ENCODE measurements at places on chromosomes 16 and 17. TPM values are rescaled to one million over a fixed set of nuclear protein-coding genes. Genes with fewer than 3 reads are reported as not detected.

SSTR5 gene
- total RNA-seq: not detected

PYY gene
- total RNA-seq: not detected

TPSG1 gene
- not detected for total RNA-seq

PLSCR3 gene
- 6.4 TPM for total RNA-seq

PPM1E gene
- under 0.01 TPM for total RNA-seq

NPIPA7 gene
- not detected for total RNA-seq

HSD17B1 gene
- 0.56 TPM for total RNA-seq

AATK gene
- total RNA-seq: not detected

C17orf78 gene
- total RNA-seq: not detected

GLIS2 gene
- 0.56 TPM for total RNA-seq

ARL5C gene
- total RNA-seq: not detected

GGT6 gene
- not detected for total RNA-seq

NATD1 gene
- total RNA-seq: 0.90 TPM

ABCA6 gene
- total RNA-seq: under 0.01 TPM

TBC1D10B gene
- 8.1 TPM for total RNA-seq

ATP2A1 gene
- under 0.01 TPM for total RNA-seq

NPIPB9 gene
- 0.56 TPM for total RNA-seq

SRCAP gene
- total RNA-seq: 4.5 TPM

CBX2 gene
- total RNA-seq: 2.2 TPM

MYH11 gene
- total RNA-seq: under 0.01 TPM

SMCR8 gene
- total RNA-seq: 10.9 TPM

RAD51C gene
- total RNA-seq: 21.1 TPM

HIGD1B gene
- not detected for total RNA-seq

COASY gene
- total RNA-seq: 10.6 TPM

PRR29 gene
- total RNA-seq: not detected

SLC16A6 gene
- 0.54 TPM for total RNA-seq

SNX20 gene
- total RNA-seq: not detected

LRRC36 gene
- not detected for total RNA-seq

TMEM238L gene
- total RNA-seq: not detected

AIPL1 gene
- total RNA-seq: not detected

CFAP20 gene
- 39.1 TPM for total RNA-seq

RPH3AL gene
- total RNA-seq: 1.8 TPM

SMIM5 gene
- not detected for total RNA-seq

OR1F1 gene
- total RNA-seq: not detected

CIBAR2 gene
- total RNA-seq: 0.18 TPM

NTN1 gene
- total RNA-seq: under 0.01 TPM

SPATA22 gene
- total RNA-seq: 0.28 TPM

DNAAF8 gene
- total RNA-seq: 0.54 TPM

ANKFN1 gene
- under 0.01 TPM for total RNA-seq

TPSD1 gene
- not detected for total RNA-seq

ITGAD gene
- total RNA-seq: not detected

USP43 gene
- total RNA-seq: not detected

ZNF423 gene
- total RNA-seq: under 0.01 TPM

EPN2 gene
- total RNA-seq: 19.4 TPM

HBZ gene
- not detected for total RNA-seq

CACNG5 gene
- not detected for total RNA-seq

UBE2O gene
- total RNA-seq: 17.6 TPM

OGFOD1 gene
- total RNA-seq: 102 TPM

KRT36 gene
- not detected for total RNA-seq

CDK5R1 gene
- total RNA-seq: 0.36 TPM
